Osteoblast (primary cell): ENCODE measurements at places on chromosomes 2 and 18. TPM values are rescaled to one million over a fixed set of nuclear protein-coding genes. Genes with fewer than 3 reads are reported as not detected.

The UGT1A4 gene
- total RNA-seq, result not detected in 2 replicates

The KHK gene
- total RNA-seq, result 0.29 and 0.36 TPM in 2 replicates

The PJVK gene
- 2.1 and 2.5 TPM in 2 replicates for total RNA-seq

The HOXD13 gene
- not detected in 2 replicates for total RNA-seq

The GPATCH11 gene
- 6.2 and 8.0 TPM in 2 replicates for total RNA-seq

The CNDP2 gene
- total RNA-seq, result 25.3 and 27.7 TPM in 2 replicates

The VWA3B gene
- 0.59 TPM in 1 of 2 replicates, not detected in the other for total RNA-seq

The PGAP1 gene
- total RNA-seq, result 7.2 and 9.1 TPM in 2 replicates

The TGOLN2 gene
- 124 and 129 TPM in 2 replicates for total RNA-seq

The DNER gene
- 0.36 and 1.2 TPM in 2 replicates for total RNA-seq

The KLHL29 gene
- 1.5 and 3.3 TPM in 2 replicates for total RNA-seq

The STARD6 gene
- total RNA-seq, result not detected in 2 replicates

The RBKS gene
- 1.1 and 2.1 TPM in 2 replicates for total RNA-seq

The TTN gene
- total RNA-seq, result under 0.01 TPM in 2 replicates

The DSG4 gene
- total RNA-seq, result not detected in 2 replicates

The TXNDC2 gene
- total RNA-seq, result 0.29 and 0.36 TPM in 2 replicates

The HAAO gene
- total RNA-seq, result 0.72 and 1.8 TPM in 2 replicates

The IL1RL2 gene
- total RNA-seq, result 0.72 and 1.2 TPM in 2 replicates

The CYRIA gene
- total RNA-seq, result 1.8 and 2.2 TPM in 2 replicates

The DSEL gene
- total RNA-seq, result 119 and 157 TPM in 2 replicates

The RAB17 gene
- total RNA-seq, result 0.36 TPM in 1 of 2 replicates, not detected in the other

The PLGLB2 gene
- total RNA-seq, result 2.5 and 3.2 TPM in 2 replicates

The SERPINB3 gene
- total RNA-seq, result not detected in 2 replicates

The SERPINB13 gene
- under 0.01 TPM in 1 of 2 replicates, not detected in the other for total RNA-seq

The ALK gene
- total RNA-seq, result under 0.01 and 0.29 TPM in 2 replicates

The ABHD3 gene
- 3.8 and 4.0 TPM in 2 replicates for total RNA-seq

The IGFBP5 gene
- total RNA-seq, result 12.3 and 29.5 TPM in 2 replicates

The FOXI3 gene
- not detected in 2 replicates for total RNA-seq

The ALPG gene
- not detected in 2 replicates for total RNA-seq

The CYBRD1 gene
- 338 and 514 TPM in 2 replicates for total RNA-seq

The CD8A gene
- not detected in 2 replicates for total RNA-seq

The HOXD3 gene
- 1.1 and 2.1 TPM in 2 replicates for total RNA-seq

The RAB31 gene
- total RNA-seq, result 120 and 144 TPM in 2 replicates

The GALNT3 gene
- total RNA-seq, result 11.2 and 12.7 TPM in 2 replicates

The SPC25 gene
- total RNA-seq, result 0.88 and 1.1 TPM in 2 replicates

The SLC9A4 gene
- not detected in 2 replicates for total RNA-seq

The MOB1A gene
- total RNA-seq, result 122 and 133 TPM in 2 replicates

The LYPD6 gene
- total RNA-seq, result under 0.01 and 0.59 TPM in 2 replicates

The NGEF gene
- total RNA-seq, result 4.7 TPM in 1 of 2 replicates, not detected in the other

The KIF3C gene
- 14.4 and 17.0 TPM in 2 replicates for total RNA-seq

The TMEM247 gene
- not detected in 2 replicates for total RNA-seq

The MAP2 gene
- total RNA-seq, result 2.1 and 2.2 TPM in 2 replicates

The CYS1 gene
- 0.36 and 1.5 TPM in 2 replicates for total RNA-seq

The RHOB gene
- 145 and 161 TPM in 2 replicates for total RNA-seq

The ATP8B1 gene
- 41.5 and 46.7 TPM in 2 replicates for total RNA-seq

The UPP2 gene
- total RNA-seq, result not detected in 2 replicates

The RAD51AP2 gene
- total RNA-seq, result not detected in 2 replicates

The CFC1 gene
- total RNA-seq, result not detected in 2 replicates

The DPP4 gene
- total RNA-seq, result 192 and 256 TPM in 2 replicates

The GKN2 gene
- not detected in 2 replicates for total RNA-seq
